ENCODE measurements at places on chromosomes 16 and 17. TPM values are rescaled to one million over a fixed set of nuclear protein-coding genes. Genes with fewer than 3 reads are reported as not detected.

The MRC2 gene
- 245 TPM for total RNA-seq

The SULT1A4 gene
- total RNA-seq = 1.3 TPM

The SLC5A11 gene
- total RNA-seq = not detected

The CES4A gene
- 2.2 TPM for total RNA-seq

The GJC1 gene
- total RNA-seq = 21.1 TPM

The KRT31 gene
- total RNA-seq = 0.09 TPM

The TMED6 gene
- 0.36 TPM for total RNA-seq

The LRRC45 gene
- 22.0 TPM for total RNA-seq

The MYCBPAP gene
- total RNA-seq = 1.7 TPM

The TOP3A gene
- total RNA-seq = 50.0 TPM

The ZNF423 gene
- 13.5 TPM for total RNA-seq

The HSF5 gene
- total RNA-seq = 0.16 TPM

The TBC1D28 gene
- total RNA-seq = not detected

The MLKL gene
- total RNA-seq = 10.8 TPM

The TBC1D3D gene
- not detected for total RNA-seq

The NTN1 gene
- 0.81 TPM for total RNA-seq

The FBF1 gene
- total RNA-seq = 14.1 TPM

The ASPA gene
- 9.7 TPM for total RNA-seq

The CDH5 gene
- total RNA-seq = 2.9 TPM

The KCNG4 gene
- not detected for total RNA-seq

The TMEM235 gene
- total RNA-seq = not detected

The IRX5 gene
- 2.5 TPM for total RNA-seq

The FOXN1 gene
- total RNA-seq = not detected

The RPL26 gene
- total RNA-seq = 2,801 TPM

The STX1B gene
- total RNA-seq = 2.3 TPM

The TGFB1I1 gene
- 56.7 TPM for total RNA-seq

The ULK2 gene
- total RNA-seq = 22.1 TPM

The SCNN1B gene
- not detected for total RNA-seq

The KRT40 gene
- not detected for total RNA-seq

The SP6 gene
- not detected for total RNA-seq

The SMURF2 gene
- total RNA-seq = 38.2 TPM

The CLEC18B gene
- total RNA-seq = not detected

The CARD14 gene
- total RNA-seq = not detected

The KRT36 gene
- total RNA-seq = not detected

The SLC47A1 gene
- 0.27 TPM for total RNA-seq

The CPHXL2 gene
- total RNA-seq = not detected

The NUDT21 gene
- total RNA-seq = 116 TPM

The IKZF3 gene
- not detected for total RNA-seq

The BOLA2B gene
- 137 TPM for total RNA-seq

The LGALS9B gene
- total RNA-seq = not detected

The MFSD6L gene
- total RNA-seq = not detected

The HBM gene
- total RNA-seq = not detected

The CCDC200 gene
- not detected for total RNA-seq

The CHST5 gene
- not detected for total RNA-seq

The EEF2K gene
- total RNA-seq = 57.3 TPM

The KRTAP4-8 gene
- not detected for total RNA-seq

The TBC1D3H gene
- not detected for total RNA-seq

The LPO gene
- total RNA-seq = not detected

The NLRC3 gene
- not detected for total RNA-seq

The CNGB1 gene
- total RNA-seq = not detected

The CDK5R1 gene
- total RNA-seq = 1.4 TPM

The AHSP gene
- not detected for total RNA-seq

The NOL3 gene
- 10.1 TPM for total RNA-seq

The RUNDC3A gene
- total RNA-seq = not detected

The CD300E gene
- not detected for total RNA-seq

The SAMD14 gene
- 1.6 TPM for total RNA-seq

The BRIP1 gene
- 20.9 TPM for total RNA-seq

Measured in fibroblast of the aortic adventitia (primary cell).